ENCODE measurements at places on chromosomes 3 and 15. TPM values are rescaled to one million over a fixed set of nuclear protein-coding genes. Genes with fewer than 3 reads are reported as not detected.
A peak's percentile ranks its signal among the peaks of the same experiment; 100 is the strongest.

- no peaks in the 10 kb centered on the region for H3K36me3 ChIP-seq
- no peak for DNase-seq
- no peaks in the 10 kb centered on the region for H3K4me1 ChIP-seq
- H3K27me3 ChIP-seq: no peaks in the 10 kb centered on the region
- no peak overlapping the region for H3K27ac ChIP-seq
These were observed 275.0 kb upstream of the LYSMD4 start for GRCh38 chr15:100008258-100008657.

GRCh38 chr15:74767167-74768098 is 14.4 kb upstream of the CSK start:
- H3K36me3 ChIP-seq: no peaks in the 10 kb centered on the region
- H3K4me1 ChIP-seq: peaks cover 9% of the 10 kb centered on the region
- no peak overlapping the region for H3K4me3 ChIP-seq
- no peak for DNase-seq
- H3K27ac ChIP-seq: no peak overlapping the region
- H3K27me3 ChIP-seq: peaks cover 7% of the 10 kb centered on the region

- H3K27me3 ChIP-seq: no peaks in the 10 kb centered on the region
- H3K4me1 ChIP-seq: no peaks in the 10 kb centered on the region
- no peak overlapping the region for H3K27ac ChIP-seq
- H3K4me3 ChIP-seq: no peak overlapping the region
These were observed 718.7 kb upstream of the SGO1 start for GRCh38 chr3:20904671-20905070.

DNA sequence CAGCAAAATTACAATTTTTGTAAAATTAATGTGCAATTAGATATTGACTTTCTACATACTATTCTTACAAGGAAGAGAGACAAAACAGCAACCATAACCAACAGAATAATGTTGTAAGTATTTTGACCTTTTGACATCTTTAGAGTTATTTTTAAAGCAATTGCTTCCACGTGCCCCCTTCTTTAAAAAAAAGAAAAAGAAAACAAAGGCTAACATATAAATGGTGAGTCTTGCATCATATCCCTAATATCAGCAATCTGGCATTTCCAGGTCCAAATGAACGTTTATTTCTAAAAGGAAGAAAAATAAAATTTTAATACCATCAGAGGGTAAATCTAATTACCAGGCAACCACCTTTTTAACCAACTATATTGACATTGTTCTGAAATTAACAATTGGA is 19.3 kb upstream of the STRIT1 start:
- no peaks in the 10 kb centered on the region for H3K36me3 ChIP-seq
- no peak overlapping the region for H3K4me3 ChIP-seq
- no peak overlapping the region for H3K27ac ChIP-seq
- H3K27me3 ChIP-seq: no peaks in the 10 kb centered on the region
- DNase-seq: no peak

Gene UROC1
- total RNA-seq: not detected

DNA sequence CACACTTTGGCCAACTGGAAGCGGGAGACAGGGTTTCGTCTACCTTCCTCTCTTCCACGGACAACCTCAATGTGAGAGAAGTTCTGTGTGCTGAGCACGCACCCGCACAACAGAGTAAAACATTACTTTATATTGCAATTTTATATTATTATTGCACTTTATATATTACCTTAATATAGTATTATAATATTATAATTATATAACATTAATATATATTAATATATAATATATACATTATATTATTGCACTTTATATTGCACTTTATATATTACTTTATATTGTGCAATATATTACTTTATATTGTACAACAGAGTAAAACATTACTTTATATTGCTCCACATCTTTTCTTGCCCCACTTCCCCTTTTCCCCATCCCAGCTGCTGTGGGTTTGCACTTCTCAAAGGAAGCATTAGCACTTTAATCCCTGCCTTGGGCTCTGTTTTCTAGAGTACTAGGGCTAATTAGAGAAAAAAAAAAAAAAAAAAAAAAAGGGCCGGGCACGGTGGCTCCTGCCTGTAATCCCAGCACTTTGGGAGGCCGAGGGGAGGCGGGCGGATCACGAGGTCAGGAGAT is 76.4 kb upstream of the SLC4A7 start:
- no peaks in the 10 kb centered on the region for H3K4me1 ChIP-seq
- no peak overlapping the region for H3K27ac ChIP-seq
- H3K4me3 ChIP-seq: no peak overlapping the region
- H3K27me3 ChIP-seq: no peaks in the 10 kb centered on the region
- no peak for DNase-seq

Gene BMF
- total RNA-seq: 8.0 TPM

DNA sequence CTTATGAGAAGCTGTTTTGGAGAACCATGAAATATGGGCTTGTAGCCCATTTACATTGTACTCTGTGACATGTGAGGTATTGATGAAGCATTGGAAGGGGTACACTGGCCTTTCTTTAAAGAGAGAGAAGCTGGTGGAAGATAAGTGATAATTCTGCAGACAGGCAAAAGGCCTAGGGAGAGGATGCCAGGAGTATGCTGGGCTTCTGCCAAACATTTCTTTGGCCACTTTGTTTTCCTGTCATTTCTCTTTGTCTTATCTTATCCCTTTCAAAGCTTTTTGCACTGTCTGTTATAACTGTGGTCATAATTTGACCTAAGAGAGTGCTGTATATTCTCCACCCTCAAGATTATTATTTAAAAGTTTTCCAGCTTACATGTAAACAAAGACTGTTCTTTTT is 109.6 kb upstream of the SEMA6D start:
- H3K4me3 ChIP-seq: no peak overlapping the region
- H3K27me3 ChIP-seq: no peaks in the 10 kb centered on the region
- DNase-seq: no peak
- no peaks in the 10 kb centered on the region for H3K36me3 ChIP-seq

- peak overlapping the region; percentile 88 for H3K27ac ChIP-seq
- peaks cover 12% of the 10 kb centered on the region for H3K4me1 ChIP-seq
These were observed 36.9 kb downstream of the NR1D2 start for GRCh38 chr3:23981955-23982354.

Gene SPATA16
- not detected for total RNA-seq
